ENCODE measurements at places on chromosomes 16 and 17. TPM values are rescaled to one million over a fixed set of nuclear protein-coding genes. Genes with fewer than 3 reads are reported as not detected.

The ABCA9 gene
- 100 TPM for total RNA-seq

The ZC3H18 gene
- total RNA-seq, result 37.7 TPM

The ABI3 gene
- total RNA-seq, result 8.8 TPM

The CHST5 gene
- not detected for total RNA-seq

The FAM20A gene
- total RNA-seq, result 71.6 TPM

The SKA2 gene
- 25.8 TPM for total RNA-seq

The MYLK3 gene
- 0.78 TPM for total RNA-seq
